ENCODE measurements at places on chromosomes 2 and 18.
A peak's percentile ranks its signal among the peaks of the same experiment; 100 is the strongest.

DNA sequence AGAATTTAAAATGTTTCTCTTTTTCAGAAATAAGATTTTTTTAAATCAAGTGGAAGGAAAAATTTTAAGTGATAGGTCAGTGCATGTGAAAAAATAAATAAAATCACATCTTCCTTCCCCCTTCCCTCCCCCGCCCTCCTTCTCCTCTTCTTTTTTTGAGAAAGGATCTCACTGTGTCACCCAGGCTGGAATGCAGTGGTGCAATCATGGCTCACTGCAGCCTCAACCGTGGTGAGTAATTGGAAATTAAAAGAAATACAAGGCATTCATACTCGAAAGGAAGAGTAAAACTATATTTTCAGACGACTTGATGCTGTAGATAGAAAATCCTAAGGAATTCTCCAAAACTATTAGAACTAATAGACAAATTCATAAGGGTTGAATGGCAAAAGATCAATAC lies 16.9 kb upstream of the CRACDL start:
- no peak for DNase-seq

- no peak for DNase-seq
These were observed 43.1 kb downstream of the INHBB start for GRCh38 chr2:120389036-120389391.

DNA sequence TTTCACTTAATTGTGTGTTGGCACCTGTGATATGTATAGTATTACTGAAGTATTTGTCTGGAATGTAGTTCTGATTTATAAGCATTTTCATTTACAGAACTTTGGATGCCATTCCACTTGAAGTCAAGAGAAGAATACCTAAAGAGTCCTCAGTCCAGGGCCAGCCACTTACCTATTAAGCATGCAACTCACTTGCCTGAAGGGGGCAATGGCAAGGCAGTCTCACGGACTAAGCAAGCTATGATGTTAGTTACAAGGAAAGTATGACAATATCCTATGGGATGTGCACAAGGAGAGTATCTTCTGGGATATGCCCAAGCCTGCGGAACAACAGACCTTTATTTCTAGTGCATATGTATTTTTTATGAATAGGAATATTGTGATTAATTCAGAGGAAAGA lies 369.4 kb upstream of the GCFC2 start:
- no peak for DNase-seq

GRCh38 chr18:51169731-51170130 lies 27.8 kb downstream of the MEX3C start:
- DNase-seq = no peak

DNA sequence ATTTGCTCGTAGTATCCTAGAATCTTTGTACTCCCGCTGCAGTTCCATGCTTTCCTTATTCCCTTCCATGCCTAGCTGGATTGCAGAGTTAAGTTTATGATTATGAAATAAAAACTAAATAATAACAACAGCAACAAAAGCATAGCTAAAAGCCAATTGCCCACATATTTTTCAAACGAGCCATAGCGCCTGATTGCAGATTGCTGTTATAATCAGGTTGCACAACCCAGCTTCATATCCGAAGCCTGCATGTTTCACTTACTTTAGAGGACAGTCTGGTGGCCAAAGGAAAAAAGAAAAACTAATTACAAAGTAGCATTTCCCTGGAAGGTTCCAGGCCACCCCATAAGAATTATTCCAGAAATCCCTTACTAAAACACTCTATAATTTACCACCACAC lies 31.9 kb upstream of the PNO1 start:
- no peak for DNase-seq

GRCh38 chr2:239750045-239750835 lies 274.9 kb downstream of the NDUFA10 start:
- DNase-seq = no peak

GRCh38 chr18:34223893-34224422 lies 755 bp downstream of the NOL4 start:
- DNase-seq = no peak

GRCh38 chr2:67564076-67564475 lies 166.9 kb downstream of the ETAA1 start:
- DNase-seq = no peak

- no peak for DNase-seq
These were observed 2.0 kb downstream of the RDH14 start for GRCh38 chr2:18558458-18558857.

DNA sequence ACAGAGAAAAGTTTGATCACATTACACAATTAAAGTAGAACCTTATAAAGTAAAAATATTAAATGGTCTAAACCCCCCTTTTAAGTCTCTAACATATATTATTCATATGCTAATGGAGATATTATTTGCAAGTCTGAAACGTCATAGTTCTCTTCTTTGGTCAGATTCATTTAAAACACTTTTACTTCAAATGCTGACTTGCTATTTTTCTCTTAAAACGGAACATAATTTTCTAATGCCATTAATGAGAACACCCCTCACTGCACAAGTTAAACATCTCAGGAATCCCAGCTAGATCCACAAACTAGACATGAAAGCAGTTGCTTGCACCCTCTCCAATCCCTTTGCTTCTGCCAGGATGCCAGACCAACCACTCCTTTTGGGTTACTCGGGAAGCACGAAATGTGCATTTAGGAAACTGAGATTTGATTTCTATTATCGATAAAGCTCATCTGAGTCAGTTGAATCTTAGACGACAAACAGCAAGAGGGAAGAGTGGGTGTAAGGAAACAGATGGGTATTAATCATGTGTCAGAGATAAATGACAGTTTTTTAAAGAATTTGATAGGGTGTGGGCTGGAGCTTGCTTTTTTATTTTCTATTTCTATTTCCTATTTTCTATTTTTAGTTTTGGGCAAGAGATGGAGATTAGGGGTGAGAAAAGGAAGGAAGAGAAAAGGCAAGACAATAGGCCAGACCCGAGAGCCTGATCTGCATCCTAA lies 1.5 kb downstream of the ADD2 start:
- DNase-seq = no peak

- DNase-seq = peak; percentile 73
These were observed at the start of gene RBMS1 for GRCh38 chr2:160493227-160494028. Gene RBMS1, minus strand, starts transcription at chr2:160493807. Its CDS starts 444 bp downstream, at chr2:160493363.

- no peak for DNase-seq
These were observed 581.5 kb downstream of the PLCL1 start for GRCh38 chr2:198385856-198386255.

- DNase-seq = no peak
These were observed 189.8 kb downstream of the LTBP1 start for GRCh38 chr2:33136566-33136965.

DNA sequence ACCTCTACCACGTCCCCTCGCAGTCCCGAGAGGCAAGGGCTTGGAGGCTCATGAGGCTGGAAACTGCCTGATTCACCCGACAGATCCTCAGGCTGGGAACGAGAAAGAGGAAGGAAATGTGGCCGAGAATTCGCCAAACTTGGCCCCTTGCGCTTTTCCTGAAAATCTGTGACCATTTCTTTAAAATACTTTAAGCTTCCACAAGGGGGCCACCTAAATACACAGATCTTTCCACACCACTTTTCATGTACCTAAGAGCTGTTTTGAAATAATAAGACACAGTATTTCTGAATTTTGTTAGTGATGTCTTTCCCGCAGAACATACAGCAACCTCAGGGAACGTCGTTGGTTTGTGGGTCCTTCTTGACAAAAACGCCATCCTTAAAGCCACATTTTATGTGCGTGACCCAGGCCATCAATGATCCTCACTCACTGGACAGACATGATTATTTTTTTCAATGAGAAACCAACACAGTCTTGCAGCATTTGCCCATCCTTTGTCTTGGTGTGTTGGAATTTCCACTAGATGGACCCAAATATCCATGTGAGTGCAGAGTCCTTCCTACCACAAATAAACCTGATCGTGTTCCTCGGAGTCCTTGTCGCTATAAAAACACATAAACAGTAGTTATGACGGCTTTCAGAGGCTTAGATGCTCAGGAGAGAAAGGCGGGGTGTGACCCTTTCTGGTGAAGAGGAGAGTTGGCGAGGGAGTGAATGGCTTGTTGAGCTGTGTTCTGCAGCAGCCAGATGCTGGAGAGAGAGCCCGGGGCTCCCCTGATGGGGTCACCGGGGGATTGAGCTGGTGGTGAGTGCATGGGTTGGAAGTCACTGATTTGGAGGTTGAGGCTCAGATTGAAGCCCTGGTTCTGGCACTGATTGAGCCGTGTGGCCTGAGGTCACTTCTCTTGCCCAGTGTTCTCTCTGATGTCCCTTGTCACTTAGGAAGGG lies 25.0 kb downstream of the DCDC2C start:
- no peak for DNase-seq

DNA sequence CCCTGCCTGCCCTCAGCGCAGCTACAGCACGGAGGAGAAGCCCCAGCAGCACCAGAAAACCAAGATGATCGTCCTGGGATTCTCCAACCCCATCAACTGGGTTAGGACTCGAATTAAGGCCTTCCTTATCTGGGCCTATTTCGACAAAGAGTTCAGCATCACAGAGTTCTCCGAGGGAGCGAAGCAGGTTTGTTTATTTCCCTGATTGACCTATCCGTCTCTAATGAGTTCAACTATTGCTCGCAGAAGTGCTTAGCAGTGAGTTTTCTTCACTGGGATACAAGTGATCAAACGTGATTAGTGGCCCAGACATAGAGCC lies 639 bp downstream of the MAIP1 start:
- DNase-seq = no peak

DNA sequence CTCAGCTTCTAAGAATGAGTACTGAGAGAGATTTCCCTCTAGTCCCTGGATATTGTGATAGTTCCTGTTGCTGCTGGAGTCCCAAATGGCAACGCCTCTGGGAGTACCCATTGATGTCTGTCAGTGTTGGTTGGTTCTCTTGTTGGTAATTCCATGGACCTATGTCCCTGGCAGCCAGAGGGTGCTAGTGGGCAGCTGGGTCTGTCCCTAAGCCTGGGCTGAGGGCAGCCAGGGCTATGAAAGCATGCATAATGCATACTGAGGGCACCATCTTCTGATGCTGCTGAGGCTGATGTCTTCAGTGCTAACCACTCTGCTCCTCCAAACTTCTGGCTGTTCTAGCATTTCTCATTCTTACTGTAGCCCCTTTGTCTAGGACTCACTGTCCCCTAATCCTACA lies 35.9 kb downstream of the NABP1 start:
- peak; percentile 44 for DNase-seq

DNA sequence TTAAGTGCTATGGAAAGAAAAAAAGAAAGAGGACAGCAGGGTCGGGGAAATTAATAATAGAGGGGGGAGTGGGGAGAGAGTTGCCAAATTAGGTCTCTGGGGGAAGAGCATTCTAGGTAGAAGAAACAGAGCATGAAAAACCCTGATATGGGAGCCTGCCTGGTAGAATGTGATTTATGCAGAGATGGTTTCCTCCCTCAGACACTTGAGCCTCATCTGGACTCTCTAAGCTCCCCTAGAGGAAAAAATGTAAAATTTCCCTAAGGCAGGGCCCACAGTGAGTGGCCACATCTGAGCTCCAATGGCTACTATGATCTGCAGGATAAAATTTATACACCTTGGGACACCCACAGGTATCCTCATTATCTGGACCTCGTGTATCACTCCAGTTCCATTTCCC lies 20.6 kb upstream of the EPAS1 start:
- DNase-seq = no peak

DNA sequence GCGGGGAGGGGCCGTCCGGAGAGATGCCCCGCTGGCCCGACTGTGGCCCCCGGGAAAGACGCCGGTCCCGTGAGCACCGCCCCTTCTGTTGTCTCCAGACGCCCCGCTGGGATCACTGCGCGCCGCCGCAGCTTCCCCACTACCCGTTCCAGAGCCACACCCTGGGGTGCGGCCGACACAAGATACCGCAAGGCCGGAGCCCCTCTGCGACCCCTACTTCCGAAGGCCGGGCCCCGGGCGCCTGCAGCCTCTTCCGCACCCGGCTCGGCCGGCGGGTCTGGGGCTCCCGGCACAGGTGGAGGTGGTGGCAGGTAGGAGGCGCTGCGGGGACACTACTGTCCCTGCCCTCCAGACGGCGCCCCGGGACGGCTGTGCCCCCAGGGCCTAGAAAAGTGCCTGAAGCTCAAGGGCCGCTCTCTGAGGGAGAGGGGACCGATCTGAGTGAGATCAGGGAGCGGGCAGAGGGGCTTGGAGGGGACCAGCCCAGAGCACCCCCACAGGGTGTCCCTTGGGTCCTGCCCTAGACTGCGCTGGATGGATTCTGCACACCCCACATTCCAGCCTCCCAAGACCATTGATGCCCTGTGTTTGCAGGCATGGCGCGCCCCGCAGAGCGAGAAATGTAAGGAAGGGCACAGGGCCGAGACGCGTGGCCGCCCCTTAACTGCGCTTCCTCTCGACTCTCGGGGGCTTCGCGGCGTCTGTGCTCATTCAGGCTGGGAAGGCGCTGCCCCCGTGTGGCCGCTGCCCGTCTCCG lies 80.0 kb downstream of the GFPT1 start:
- peak; percentile 88 for DNase-seq

GRCh38 chr2:69789772-69790600 lies 39.5 kb upstream of the GMCL1 start:
- no peak for DNase-seq

- no peak for DNase-seq
These were observed 16.9 kb upstream of the RGPD4 start for GRCh38 chr2:107809835-107810234.

DNA sequence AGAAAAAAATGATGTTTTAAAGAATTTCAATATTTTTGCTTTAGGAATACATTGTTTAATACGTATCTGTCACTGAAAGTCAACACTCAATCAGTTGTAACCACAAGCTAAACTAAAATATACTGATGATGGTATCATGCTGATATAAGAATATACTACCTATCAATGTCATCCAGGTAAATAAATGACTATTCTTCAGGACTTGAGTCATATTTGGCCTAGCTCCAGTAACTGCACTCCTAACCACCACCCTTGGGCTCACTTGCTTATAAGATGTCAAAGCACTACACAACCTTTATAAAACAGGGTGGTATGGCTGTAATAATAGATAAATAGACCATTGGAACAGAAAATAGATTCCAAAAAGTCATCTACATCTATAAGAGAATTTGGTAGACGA lies 48.8 kb downstream of the RND3 start:
- no peak for DNase-seq

DNA sequence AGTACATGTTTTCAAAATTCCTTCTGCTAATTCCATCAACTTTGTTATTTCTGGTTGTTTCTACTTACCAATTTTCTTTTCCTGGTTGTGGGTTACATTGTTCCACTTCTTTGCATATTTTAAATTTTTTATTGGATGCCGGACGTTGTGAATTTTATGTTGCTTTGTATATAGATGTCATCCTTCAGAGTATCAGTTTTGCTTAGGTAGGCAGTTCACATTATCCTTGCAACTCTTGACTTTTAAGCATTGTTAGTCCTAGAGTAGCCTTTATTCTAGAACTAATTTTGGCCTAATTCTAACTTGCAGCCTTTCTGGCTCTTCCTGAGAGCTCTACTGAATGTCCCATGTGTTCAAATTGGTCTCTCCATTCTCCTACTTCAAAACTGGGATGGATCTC lies 228.7 kb upstream of the MC4R start:
- no peak for DNase-seq

- DNase-seq = no peak
These were observed 379.0 kb upstream of the CHST9 start for GRCh38 chr18:27564066-27564465.

- peak; percentile 43 for DNase-seq
These were observed 344.6 kb upstream of the CHAC2 start for GRCh38 chr2:53422979-53423378.

All from SJCRH30 (cell line).